ENCODE measurements at places on chromosomes 3 and 15.

GRCh38 chr3:171458071-171458863 lies 1.9 kb downstream of the TNIK start:
- no peak for DNase-seq

DNA sequence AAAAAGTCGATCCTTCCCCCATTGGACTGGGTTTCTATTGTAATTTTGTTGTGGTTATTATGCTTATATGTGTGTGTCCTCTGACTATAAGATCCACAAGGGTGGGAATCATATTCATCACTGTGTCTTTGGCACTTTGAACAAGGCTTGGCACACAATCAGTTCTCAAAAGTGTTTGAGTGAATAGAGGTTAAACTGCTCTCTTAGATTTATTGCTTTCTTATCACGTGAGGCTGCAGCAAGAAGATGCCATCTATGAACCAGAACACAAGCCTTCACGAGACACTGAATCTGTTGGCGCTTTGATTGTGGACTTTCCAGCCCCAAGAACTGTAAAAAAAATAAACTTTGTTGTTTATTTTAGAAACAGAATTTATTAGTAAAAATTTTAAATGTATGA lies 295.0 kb upstream of the MDFIC2 start:
- no peak for DNase-seq

GRCh38 chr3:143298380-143298779 lies 178.8 kb downstream of the CHST2 start:
- no peak for DNase-seq

DNA sequence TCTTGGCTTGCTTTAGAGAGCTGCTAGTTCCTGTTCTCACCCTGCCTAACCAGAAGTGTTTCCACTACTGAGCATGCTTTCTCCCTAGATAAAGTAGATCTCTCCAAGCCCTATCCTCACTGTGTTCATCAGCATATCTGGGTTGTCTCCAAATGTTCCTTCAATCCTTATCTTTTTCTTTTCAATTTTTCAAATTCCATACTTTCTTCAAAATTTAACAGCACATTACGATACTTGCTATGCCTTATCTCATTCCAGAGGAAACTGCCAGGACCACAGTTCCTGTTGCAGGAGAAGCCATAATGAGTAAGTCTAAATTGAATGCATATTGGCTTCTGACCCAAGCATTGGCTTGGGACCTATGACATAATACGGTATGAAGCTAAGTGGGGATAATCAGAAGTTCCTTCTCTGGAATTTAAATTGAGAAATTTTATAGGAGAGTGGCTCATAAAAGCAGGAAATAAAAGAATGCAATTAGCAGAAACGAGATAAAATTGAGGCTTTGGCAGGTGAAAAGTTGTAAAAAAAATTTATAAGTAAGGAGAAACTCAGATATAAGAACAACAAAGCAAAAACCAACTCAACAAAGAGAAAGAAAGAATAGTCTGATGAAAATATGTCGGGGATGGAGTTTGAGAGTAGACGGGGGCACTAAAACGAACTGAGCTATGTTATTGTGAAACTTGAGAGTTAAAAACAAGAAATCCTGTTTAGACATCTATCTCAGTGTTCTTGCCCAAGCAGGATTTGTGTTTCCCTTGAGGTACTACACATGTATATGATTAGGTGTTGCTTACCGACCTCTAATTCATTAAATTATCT lies 631.7 kb upstream of the CCDC54 start:
- DNase-seq = no peak

GRCh38 chr3:56928379-56929068 lies 126.8 kb upstream of the ARHGEF3 start:
- DNase-seq = no peak

- DNase-seq = no peak
These were observed 263.8 kb downstream of the SLCO3A1 start for GRCh38 chr15:92117261-92117731.

DNA sequence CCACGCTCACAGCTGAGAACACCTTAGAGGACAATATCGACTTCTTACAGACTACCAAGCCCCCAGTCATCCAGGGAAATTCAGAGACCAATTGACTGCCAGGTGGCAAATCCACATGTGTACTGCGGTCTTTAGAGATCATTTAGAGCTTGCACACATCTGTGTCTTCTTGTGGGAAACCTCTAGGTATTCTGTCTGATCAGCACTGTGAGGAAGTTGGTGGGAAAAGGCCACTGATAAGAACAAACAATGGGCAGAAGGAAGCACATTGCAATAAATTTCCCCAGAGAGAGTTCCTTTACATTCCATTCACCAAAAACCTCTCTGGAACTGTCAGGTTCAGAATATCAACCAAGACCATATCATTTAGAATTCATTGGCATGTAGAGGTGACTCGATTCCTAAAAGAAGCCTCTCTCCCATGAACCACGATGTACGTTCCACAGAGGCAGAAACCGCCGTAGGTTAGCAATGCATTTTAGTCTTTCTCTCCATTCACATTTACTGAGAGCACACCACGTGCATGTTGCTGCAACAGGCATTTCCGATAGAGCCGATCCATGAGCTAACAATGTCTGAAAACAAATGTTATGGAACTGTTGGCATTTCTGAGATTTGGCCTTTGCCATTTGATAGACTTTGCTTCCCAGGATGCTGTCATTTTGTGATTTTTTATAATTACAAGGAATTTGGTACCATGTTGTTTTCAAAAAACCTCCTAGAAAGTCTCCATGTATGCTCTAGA lies 287.3 kb upstream of the TPRG1 start:
- DNase-seq = no peak

DNA sequence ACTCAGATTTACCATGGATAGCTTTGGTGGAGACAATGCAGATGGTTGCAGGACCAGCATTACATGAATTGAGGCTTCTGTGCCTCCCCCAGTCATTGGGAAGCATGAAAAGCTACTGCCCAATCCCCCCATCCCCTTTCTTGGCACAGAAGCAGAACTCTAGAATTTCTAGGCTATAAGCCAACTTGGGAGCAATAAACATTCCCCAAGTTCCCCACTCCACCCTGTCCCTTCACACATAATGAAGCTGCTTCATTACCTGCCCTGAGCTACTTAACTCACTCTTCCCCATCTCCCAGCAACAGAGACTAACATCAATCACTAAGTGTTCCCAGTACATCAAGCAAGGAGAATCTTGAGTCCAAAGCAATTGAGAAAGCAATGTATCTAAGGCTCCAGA lies 164.5 kb downstream of the RORA start:
- DNase-seq = no peak

- DNase-seq = no peak
These were observed 361.8 kb downstream of the FGF12 start for GRCh38 chr3:192365571-192365970.

DNA sequence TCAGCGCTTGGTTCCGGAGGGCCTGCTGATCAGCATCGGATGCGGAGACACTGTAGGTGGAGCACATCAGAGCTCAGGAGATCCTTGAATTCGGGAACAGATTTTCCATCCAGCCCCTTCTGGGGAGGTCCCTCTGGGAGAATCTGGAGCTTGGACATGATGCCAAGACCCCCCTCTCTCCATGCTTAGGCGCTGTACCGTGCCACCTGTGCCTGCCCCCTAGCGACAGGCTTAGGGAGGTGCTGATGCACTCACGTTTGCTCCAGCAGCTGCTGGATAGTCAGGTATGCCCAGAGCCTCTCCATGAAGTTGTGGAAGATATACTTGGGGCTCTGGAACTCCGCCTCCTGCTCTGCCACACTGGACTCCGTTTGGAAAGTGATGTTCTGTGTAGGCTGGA lies 9.7 kb downstream of the ITIH4 start:
- no peak for DNase-seq
